Activated naive CD8-positive, alpha-beta T cell treated with anti-CD3 and anti-CD28 coated beads for 36 hours (primary cell): ENCODE measurements at places on chromosomes 5 and 9. TPM values are rescaled to one million over a fixed set of nuclear protein-coding genes. Genes with fewer than 3 reads are reported as not detected.

The GMCL2 gene
- not detected for total RNA-seq

DNA sequence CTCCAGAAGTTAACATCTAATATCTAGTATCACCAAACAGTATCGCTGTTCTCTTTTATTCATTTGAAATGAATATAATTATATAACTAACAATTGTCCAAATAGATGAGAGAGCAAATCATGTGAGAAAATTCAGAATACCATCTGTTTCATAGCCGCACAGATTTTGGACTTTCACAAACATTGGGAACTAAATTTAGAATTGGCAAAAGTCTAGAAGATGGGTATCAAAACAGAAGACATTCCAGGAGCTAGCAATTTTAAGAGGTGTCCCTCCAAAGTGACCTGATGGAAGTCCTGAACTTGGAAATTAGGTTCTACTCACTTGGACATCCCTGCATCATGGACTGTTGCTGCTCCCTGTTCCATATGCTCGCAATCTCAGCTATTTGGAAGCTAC is 57.0 kb upstream of the FSD1L start:
- peaks cover 3% of the 10 kb centered on the region for H3K36me3 ChIP-seq
- H3K27me3 ChIP-seq: peaks cover 6% of the 10 kb centered on the region
- no peak for DNase-seq
- no peak overlapping the region for H3K4me3 ChIP-seq
- no peaks in the 10 kb centered on the region for H3K4me1 ChIP-seq

DNA sequence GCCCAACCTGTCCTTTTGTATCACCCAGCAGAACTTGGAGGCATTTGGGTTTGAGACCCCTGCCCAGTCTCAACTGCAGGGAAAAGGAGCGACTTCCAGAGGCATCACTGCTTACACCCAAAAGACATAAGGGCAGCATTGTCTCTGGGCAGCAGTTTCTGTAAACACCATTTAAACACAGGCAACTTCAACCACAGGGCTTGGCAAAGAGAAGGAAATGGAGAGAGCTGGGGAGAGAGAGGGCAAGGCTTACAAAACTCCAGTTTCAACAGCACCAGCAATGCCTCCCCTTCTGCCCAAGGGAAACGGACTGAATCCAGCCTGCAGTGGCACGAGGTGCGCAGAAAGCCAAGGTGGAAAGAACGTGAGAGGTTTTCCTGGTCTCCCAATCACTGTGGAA is 147.6 kb downstream of the ROR2 start:
- no peak for DNase-seq
- H3K27ac ChIP-seq: no peak overlapping the region
- no peak overlapping the region for H3K4me3 ChIP-seq

DNA sequence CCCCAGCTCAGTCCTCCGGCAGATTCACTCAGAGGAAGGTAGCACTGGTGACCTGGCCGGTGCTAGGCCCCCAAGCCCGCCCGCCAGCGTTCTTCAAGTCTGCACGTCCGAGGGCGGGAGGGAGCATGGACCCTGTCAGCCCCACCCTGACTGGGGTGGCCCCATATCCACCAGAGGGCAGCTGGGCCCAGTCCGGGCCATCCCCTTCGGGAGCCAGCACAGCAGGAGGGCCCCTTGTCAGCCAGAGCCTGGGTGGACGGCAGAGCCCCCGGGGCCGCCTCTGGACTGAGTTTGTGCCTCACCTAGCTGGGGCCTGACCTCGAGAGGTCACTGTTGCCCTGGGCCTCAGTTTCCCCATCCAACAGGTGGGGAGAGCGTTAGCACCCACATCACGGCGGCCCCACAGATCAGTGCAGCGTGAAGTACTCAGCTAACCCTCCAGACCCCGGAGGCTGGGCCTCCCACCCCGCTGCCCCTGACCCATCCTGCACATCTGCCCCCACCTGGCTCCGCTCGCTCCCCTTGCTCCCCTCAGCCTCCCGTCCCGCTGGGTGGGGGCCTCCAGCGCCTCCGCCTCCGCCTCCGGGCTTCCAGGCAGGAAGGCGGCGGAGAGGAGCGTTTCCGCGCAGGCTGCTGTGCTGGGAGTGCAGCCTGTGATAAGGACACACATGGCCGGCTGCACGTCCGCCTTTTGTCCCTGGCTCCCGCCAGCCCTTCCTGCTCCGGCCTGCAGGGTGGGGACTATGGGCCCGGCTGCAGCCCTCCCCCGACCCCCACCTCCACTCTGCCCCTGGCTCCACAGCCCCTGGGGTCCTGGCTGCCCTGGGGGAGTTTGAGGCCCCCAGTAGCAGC is 16.6 kb upstream of the EGFL7 start:
- H3K27ac ChIP-seq: no peak overlapping the region
- H3K4me1 ChIP-seq: no peaks in the 10 kb centered on the region
- peaks cover 41% of the 10 kb centered on the region for H3K27me3 ChIP-seq
- DNase-seq: no peak
- no peak overlapping the region for H3K4me3 ChIP-seq

- peaks cover 8% of the 10 kb centered on the region for H3K4me1 ChIP-seq
- no peaks in the 10 kb centered on the region for H3K36me3 ChIP-seq
- peak overlapping the region; percentile 22 for H3K4me3 ChIP-seq
- no peak overlapping the region for H3K27ac ChIP-seq
- DNase-seq: no peak
- H3K27me3 ChIP-seq: peaks cover 87% of the 10 kb centered on the region
Measured at GRCh38 chr9:88535226-88536022, 446 bp downstream of the NXNL2 start.
